H4 (cell line): ENCODE measurements at places on chromosomes 5 and 9. TPM values are rescaled to one million over a fixed set of nuclear protein-coding genes. Genes with fewer than 3 reads are reported as not detected.

- DNase-seq: no peak
Measured at GRCh38 chr9:135186248-135187164, 99.0 kb downstream of the OLFM1 start.

- no peak for DNase-seq
Measured at GRCh38 chr5:53871050-53871449, 310.6 kb downstream of the NDUFS4 start.

Gene ANKRD33B
- 1.1 and 1.3 TPM in 2 replicates for total RNA-seq

GRCh38 chr5:179599973-179600372 lies 23.5 kb downstream of the HNRNPH1 start:
- no peak for DNase-seq

Gene HRCT1
- 0.41 TPM in 1 of 2 replicates, not detected in the other for total RNA-seq

- no peak for DNase-seq
Measured at GRCh38 chr5:16453609-16454008, 12.0 kb downstream of the ZNF622 start.

Gene LCN15
- total RNA-seq: not detected in 2 replicates

GRCh38 chr5:57508211-57508610 lies 25.6 kb upstream of the ACTBL2 start:
- no peak for DNase-seq

GRCh38 chr5:61394078-61394704 lies 62.1 kb downstream of the ZSWIM6 start:
- DNase-seq: no peak

DNA sequence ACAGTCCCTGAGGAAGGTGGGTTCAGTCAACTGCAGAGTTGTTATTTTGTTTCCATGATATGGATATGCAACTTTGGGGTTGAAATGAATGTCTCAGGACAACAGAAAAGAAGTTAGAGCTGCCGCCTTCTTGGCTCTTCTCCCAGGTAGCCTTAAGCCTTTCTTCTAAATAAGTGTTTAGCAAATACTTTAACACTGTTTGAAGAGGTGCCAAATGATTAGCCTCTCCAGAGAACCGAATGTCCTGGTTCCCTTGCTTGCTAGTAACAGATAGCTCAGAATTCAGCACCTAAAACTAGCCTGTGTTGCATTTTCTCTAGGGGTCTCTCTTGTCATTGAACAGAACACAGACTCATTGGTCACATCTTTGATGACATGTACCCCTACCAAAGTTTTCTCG lies 127.7 kb upstream of the PIK3R1 start:
- DNase-seq: no peak

Gene KIAA1958
- 1.4 TPM in 2 replicates for total RNA-seq

- peak; percentile 79 for DNase-seq
Measured at GRCh38 chr9:125887172-125887571, 140.0 kb downstream of the PBX3 start.

GRCh38 chr5:10479154-10479721 lies 37.6 kb downstream of the ROPN1L start:
- peak; percentile 42 for DNase-seq

Gene PCDHGB4
- total RNA-seq: 0.16 and 0.21 TPM in 2 replicates

DNA sequence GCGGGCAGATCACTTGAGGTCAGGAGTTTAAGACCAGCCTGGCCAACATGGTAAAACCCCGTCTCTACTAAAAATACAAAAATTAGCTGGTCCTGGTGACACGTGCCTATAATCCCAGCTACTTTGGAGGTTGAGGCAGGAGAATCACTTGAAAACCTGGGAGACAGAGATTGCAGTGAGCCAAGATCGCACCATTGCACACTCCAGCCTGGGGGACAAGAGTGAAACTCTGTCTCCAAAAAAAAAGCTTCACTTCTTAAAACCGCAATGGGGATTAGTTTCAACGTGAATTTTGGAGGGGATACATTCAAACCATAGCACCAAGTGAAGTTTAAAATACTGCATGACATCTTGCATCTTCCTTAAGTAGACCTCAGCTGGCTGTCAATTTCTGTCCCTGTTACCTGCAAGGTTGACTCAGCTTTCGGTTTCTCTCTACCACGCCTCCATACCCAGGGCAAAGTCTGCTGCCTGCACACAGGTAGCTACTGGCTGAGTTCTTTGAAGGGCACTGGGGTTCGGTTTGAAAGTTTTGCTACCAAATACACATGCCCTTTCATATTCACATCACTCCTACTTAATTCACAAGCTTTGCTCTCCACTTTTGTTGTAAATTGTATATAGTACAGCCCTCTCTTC lies 69.3 kb downstream of the KIAA1958 start:
- no peak for DNase-seq

DNA sequence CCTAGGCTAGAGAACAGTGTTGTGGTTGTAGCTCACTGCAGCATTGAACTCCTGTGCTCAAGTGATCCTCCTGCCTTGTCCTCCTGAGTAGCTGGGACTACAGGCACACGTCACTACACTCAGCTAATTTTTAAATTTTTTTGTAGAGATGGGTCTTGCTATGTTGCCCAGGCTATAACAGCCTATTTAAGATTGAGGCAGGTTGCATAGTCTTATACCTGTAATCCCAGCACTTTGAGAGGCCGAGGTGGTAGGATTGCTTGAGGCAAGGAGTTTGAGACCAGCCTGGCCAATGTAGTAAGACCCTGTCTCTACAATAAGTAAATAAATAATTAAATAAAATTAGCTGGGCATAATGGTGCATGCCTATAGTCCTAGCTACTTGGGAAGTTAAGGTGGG lies 79.9 kb downstream of the VPS13A start:
- no peak for DNase-seq

GRCh38 chr5:108398964-108399363 lies 17.1 kb upstream of the FBXL17 start:
- peak; percentile 23 for DNase-seq

GRCh38 chr5:139925650-139926640 lies 117.2 kb downstream of the NRG2 start:
- DNase-seq: no peak

Gene LECT2
- total RNA-seq: not detected in 2 replicates

DNA sequence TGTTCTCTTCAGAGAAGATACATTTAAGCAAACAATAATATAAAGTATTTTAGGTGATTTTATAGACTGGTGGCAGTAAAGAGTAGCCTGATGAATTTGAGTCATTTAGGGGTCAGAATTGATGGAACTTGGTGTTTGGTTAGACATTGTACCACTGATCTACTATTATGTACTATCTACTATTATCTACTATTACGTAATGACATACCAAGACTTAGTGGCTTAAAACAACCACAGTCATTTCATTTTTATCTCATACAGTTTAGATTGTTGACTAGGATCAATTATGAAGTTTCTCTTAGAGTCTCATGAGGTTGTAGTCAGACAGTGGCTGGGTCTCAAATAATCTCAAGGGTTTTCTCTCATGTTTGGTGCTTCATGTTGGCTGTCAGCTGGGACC lies 54.0 kb downstream of the PPIP5K2 start:
- no peak for DNase-seq

- no peak for DNase-seq
Measured at GRCh38 chr9:33381231-33381791, 21.1 kb downstream of the AQP7 start.

Gene GZMA
- total RNA-seq: not detected in 2 replicates

Gene DCAF12
- total RNA-seq: 30.2 and 38.8 TPM in 2 replicates

- DNase-seq: no peak
Measured at GRCh38 chr5:9187614-9188013, 358.3 kb downstream of the SEMA5A start.

Gene ANKRD18A
- 0.47 and 0.62 TPM in 2 replicates for total RNA-seq

DNA sequence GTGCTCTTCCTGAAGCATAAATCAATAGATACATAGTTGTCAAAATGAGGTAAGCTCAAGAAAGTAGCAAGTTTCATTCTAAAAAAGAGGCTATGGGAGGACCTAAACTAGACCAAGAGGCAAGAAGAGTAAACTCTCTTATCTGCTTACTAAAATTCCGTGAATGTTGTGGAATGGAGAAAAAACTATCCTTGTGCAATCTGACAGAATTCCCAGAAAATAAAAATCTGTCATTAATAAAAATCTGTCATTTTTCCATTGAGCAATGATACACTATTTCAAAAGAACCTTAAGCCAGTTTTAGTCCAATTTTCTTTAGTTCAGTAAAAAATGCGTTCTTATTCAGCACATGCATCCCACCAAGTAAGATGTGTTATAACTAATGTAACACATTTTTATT lies 15.9 kb upstream of the FANCC start:
- DNase-seq: no peak

Gene OTP
- not detected in 2 replicates for total RNA-seq
